ENCODE measurements at places on chromosomes 4 and X. TPM values are rescaled to one million over a fixed set of nuclear protein-coding genes. Genes with fewer than 3 reads are reported as not detected.

DNA sequence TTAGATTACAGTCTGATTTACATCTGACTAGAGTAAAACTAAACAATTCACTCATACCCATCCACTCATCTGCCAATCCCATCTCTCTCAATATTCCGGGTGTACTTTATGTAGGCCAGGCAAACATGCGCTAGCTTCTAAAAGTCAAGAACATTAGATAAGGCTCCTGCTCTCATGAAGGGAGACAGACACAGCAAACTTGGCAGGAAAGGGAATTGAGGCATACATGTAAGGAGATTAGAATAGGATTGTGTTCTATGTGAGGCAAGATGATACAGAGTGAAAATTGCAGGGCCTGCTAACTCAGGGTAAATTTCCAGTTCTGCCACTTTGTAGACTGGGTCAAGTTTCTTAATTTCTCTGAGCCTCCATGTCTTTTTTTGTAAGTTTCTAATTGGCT, 135.8 kb downstream of the CDS1 start:
- DNase-seq: no peak

- DNase-seq: no peak
These were observed 76.7 kb downstream of the NLGN4X start for GRCh38 chrX:6151971-6152370.

GRCh38 chrX:106726485-106727437, at the start of gene RNF128:
TSS of gene RNF128 (plus strand) at chrX:106726701. CDS start at chrX:106726914, 213 bp downstream.
- DNase-seq: peak; percentile 61

Gene MGAT4D
- not detected for polyA plus RNA-seq

DNA sequence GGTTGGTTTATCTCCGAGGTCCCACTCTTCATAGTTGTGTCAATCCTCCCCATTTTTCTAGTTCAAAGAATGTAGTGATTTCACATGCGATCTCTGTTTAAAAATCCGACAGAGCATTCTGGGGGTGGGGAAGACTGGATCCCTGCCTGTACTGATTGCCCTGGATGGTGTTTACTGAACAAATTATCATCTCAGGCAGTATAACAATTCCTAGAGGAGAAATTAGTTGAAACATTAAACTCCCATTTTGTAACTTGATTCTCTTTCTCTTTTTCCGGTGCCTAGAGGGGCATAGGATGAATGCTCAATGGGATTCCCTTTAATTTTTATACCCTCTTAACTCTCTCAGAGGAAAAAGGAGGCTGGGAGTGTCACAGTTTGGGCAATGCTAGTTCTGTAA, 10.0 kb upstream of the CWH43 start:
- DNase-seq: no peak

GRCh38 chr4:2245057-2245786, 3.3 kb upstream of the HAUS3 start:
- DNase-seq: no peak

DNA sequence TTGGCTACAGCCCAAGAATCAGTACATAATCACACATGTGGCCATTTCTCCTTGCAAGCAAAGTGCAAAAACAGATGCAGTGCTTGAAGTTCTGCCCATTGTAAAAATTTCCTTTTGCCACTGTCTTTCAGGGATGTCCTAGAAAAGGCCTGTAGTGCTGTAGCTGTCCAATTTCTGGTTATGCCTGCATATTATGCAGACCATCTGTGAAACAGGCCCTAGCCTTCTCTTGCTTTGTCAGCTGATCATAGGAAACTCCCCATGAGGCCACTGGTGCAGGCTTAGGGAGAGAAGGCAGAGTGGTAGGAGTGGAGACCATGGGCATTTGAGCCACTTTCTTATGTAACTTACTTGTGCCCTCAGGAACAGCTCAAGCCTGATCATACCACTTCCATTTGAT, 130.4 kb upstream of the GABRA2 start:
- no peak for DNase-seq

Gene GPM6B
- polyA plus RNA-seq: 11.5 TPM

GRCh38 chr4:5676763-5677162, 31.6 kb downstream of the EVC2 start:
- no peak for DNase-seq

- DNase-seq: no peak
These were observed 14.5 kb upstream of the GTPBP6 start for GRCh38 chrX:332916-333610.

- DNase-seq: no peak
These were observed at the start of gene TACR3 for GRCh38 chr4:103719830-103720207. TSS of gene TACR3 (minus strand) at chr4:103719985. CDS start at chr4:103719675, 310 bp downstream.

GRCh38 chrX:13059637-13060499, 15.4 kb upstream of the FAM9C start:
- peak; percentile 67 for DNase-seq

- DNase-seq: no peak
These were observed 19.4 kb upstream of the RAB40A start for GRCh38 chrX:103538728-103539127.

Gene CT47B1
- polyA plus RNA-seq: not detected

DNA sequence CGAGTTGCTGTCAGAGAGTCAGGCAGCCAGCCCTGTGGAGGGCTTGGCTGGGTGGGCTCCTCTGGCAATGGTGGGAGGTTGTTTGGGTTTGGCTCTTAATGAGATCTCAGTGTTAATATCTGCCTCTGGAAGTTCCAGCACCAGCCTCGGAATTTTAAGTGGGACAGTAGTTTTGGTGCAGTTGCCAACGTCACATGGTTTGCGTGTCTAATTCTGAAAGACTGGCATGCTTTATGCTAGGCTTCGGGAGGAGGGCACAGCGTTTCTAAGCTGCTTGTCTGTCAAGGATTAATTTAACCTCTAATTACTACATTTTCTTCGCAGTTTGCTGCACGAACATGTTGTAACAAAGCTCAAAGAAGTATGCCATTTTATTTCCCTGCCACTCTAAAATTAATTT, 9.2 kb downstream of the MAMLD1 start:
- DNase-seq: no peak

Gene NSUN7
- polyA plus RNA-seq: 19.9 TPM

DNA sequence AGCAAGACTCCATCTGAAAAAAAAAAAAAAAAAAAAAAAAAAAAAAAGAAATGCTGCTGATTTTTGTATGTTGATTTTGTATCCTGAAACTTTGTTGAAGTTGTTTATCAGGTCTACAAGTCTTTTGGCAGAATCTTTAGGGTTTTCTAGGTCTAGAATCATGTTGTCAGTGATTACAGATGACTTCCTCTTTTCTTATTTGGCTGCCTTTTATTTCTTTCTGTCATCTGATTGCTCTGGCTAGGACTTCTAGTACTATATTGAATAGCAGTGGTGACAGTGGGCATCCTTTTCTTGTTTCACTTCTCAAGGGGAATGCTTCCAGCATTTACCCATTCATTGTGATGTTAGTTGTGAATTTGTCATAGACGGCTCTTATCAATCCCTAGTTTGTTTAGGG, 334.4 kb downstream of the SPRY1 start:
- no peak for DNase-seq

Gene SLC6A14
- polyA plus RNA-seq: 1.1 TPM

DNA sequence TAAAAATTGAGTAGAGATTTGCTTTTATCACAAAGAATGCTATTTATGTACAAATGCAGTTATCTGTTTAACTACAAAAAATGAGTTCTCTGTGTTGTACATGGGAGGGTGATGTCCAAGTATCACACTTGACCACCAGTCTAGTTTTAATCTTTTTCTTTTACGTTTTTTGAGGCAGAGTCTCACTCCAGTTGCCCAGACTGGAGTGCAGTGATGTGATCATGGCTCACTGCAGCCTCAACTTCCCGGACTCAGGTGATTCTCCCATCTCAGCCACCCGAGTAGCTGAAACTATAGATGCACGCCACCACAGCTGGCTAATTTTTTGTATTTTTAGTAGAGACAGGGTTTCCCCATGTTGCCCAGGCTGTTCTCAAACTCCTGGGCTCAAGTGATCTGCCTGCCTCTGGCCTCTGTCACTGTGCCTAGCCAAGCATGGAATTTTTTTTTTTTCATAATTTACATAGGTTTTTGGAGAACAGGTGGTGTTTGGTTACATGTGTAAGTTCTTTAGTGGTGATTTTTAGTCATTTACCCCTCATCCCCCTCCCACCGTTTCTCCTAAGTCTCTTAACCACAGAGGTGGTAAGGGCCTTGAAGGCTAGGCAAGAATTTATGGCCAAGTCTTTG, 47.9 kb upstream of the RPA4 start:
- DNase-seq: no peak

DNA sequence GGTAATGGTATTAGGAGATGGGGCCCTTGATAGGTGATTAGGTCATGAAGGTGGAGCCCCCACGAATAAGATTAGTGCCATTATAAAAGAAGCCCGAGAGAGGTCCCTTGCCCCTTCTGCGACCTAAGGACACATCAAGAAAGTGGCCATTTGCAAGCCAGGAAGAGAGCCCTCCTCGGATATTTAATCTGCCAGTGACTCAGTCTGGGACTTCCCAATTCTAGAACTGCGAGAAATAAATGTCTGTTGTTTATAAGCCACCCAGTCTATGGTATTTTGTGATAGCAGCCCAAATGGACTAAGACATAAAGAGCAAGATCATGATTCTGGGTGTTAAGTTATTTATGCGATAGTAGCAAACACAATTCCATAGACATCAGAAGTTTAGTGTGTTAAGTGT, 192.2 kb downstream of the LDB2 start:
- DNase-seq: no peak

- no peak for DNase-seq
These were observed 34.3 kb downstream of the CLDN34 start for GRCh38 chrX:10001496-10001895.

DNA sequence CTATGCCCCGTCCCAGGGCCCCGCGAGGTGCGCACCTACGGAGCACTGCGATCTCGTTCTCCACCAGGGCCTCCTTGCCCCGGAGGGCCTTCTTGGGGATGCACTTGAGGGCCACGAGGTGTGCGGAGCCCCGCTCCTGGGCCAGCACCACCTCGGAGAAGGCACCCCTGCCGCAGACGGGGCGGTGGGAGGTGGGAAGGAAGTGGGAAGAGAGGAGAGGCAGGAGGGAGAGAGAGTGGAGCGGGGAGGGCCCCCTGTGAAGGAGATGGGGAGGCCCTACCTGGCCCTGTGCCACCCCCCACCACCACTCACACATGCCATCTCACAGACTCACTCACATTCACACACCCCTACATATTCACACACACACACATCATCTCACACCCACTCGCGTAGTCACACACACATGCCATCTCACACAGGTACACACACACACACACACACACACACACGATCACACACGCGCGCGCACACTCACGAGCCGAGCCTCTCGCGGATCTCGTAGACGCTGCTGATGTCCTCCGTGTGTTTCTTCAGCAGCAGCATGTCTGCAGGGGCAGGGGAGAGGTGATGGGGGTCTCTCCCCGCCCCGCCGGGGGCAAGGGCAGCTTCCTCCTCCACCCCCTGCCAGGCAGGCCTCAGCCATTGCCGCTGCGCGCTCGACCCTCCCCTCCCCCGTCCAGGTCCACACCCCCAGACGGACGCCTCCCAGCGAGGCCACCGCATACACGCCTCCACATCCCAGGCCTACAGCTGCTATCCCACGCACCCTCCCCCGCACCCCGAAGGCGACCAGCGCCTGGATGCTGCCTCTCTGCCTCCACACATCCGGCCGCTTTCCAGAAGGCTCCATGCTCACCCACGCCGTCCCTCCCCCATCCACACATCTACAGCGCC, 834 bp downstream of the PNCK start:
- DNase-seq: no peak

Gene ARX
- 1.8 TPM for polyA plus RNA-seq

- DNase-seq: no peak
These were observed 4.8 kb upstream of the CCSER1 start for GRCh38 chr4:90122355-90122748.

- DNase-seq: no peak
These were observed 641.1 kb downstream of the MID1IP1 start for GRCh38 chrX:39442332-39442731.

GRCh38 chr4:7818399-7818911, 121.2 kb downstream of the AFAP1 start:
- peak; percentile 75 for DNase-seq

- no peak for DNase-seq
These were observed 47.8 kb downstream of the TMA16 start for GRCh38 chr4:163542275-163542674.

Gene PPARGC1A
- 3.2 TPM for polyA plus RNA-seq

GRCh38 chr4:153019906-153020305, 83.8 kb downstream of the FHDC1 start:
- DNase-seq: no peak

DNA sequence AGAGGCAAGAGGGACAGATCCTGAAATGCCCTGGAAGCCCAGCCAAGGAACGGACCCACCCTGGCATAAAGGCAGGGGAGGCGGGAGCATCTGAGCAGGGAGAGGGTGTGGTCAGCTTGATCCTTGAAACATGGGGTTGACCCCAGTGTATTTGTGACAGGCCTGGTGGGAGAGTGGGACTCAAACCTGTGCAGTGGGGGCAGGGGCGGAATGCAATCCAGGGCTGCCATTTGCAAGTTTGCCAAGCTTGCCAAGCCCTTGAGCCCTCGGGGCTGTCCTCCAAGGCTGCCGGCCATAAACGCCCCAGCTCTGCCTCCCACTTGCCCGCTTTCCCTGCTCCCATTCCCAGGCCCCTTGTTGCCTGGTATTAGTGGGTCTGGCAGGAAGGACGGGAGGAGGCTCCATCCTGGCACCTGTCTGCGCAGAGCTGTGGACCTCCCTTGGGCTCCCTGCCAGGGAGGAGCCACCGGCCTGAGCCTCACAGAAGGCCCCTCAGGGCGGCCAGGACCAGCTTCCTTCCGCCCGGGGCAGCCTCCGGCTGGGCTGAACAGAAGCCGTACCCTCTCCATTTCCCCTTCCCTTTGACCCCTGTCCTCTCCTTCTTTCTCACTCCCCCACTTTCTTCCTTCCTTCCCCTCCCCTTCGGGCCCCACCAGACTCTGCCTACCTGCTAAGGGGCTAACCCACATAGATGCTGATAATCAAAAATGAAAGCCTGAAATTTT, 661 bp downstream of the S100P start:
- DNase-seq: no peak

GRCh38 chrX:40457406-40457805, 123.4 kb upstream of the ATP6AP2 start:
- no peak for DNase-seq

GRCh38 chr4:139851639-139852038, 186.0 kb downstream of the MGST2 start:
- no peak for DNase-seq

Measured in large intestine (tissue), 12 donors.